ENCODE measurements at places on chromosomes 3 and 15. TPM values are rescaled to one million over a fixed set of nuclear protein-coding genes. Genes with fewer than 3 reads are reported as not detected.

Gene CCDC39
- 3.3 TPM for total RNA-seq

Gene C3orf22
- total RNA-seq: not detected

Gene NXPE3
- total RNA-seq: 9.6 TPM

Gene NMNAT3
- total RNA-seq: 0.95 TPM

Gene SSR3
- 114 TPM for total RNA-seq

Gene CYP1A2
- not detected for total RNA-seq

Gene MME
- total RNA-seq: 1.5 TPM

Gene RAB6B
- 7.7 TPM for total RNA-seq

Gene SAMD7
- not detected for total RNA-seq

Gene MUC13
- total RNA-seq: not detected

Gene CHP1
- 133 TPM for total RNA-seq

Gene RRP9
- 20.1 TPM for total RNA-seq

Gene SOX14
- total RNA-seq: not detected

Gene AADACL2
- total RNA-seq: not detected

Gene CEMIP
- not detected for total RNA-seq

Gene GRAMD2A
- total RNA-seq: 0.43 TPM

Gene ATP8B4
- total RNA-seq: 2.7 TPM

Gene CDHR4
- total RNA-seq: 0.12 TPM

Gene PARL
- 70.5 TPM for total RNA-seq

Measured in neural progenitor cell (in vitro differentiated cells).